ENCODE measurements at places on chromosomes 12 and 14.

- no peak for DNase-seq
These were observed 450.5 kb upstream of the FAR2 start for GRCh38 chr12:28698553-28698952.

- no peak for DNase-seq
These were observed 251.0 kb upstream of the SFSWAP start for GRCh38 chr12:131459773-131460365.

GRCh38 chr12:62533087-62533754, 66.6 kb downstream of the MON2 start:
- no peak for DNase-seq

DNA sequence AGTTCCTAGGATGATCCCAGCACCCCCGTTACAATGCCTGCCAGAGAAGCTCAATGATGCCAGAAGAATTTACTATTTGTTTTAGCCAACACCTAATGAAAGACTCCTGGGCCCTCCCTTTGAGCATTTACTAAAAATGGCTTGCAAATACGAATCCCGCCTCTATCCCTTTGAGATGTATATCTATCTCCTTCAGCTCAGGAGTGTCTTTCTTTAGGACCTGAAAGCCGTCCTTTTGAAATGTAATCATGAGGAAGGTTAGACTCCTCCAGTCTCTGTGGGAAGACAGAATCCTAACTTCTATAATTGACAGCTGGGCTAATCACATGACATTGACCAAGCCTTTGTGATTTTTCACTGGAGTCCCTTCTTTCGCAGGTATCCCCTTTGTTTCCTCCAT, 19.2 kb upstream of the DYNC1H1 start:
- no peak for DNase-seq

- DNase-seq, result no peak
These were observed 53.4 kb upstream of the ANO4 start for GRCh38 chr12:100741084-100741711.

- DNase-seq, result no peak
These were observed 21.1 kb downstream of the BRI3BP start for GRCh38 chr12:125014526-125014925.

- DNase-seq, result no peak
These were observed 3.7 kb downstream of the TAS2R42 start for GRCh38 chr12:11183011-11183410.

GRCh38 chr12:26143291-26143690, 18.5 kb upstream of the BHLHE41 start:
- no peak for DNase-seq

DNA sequence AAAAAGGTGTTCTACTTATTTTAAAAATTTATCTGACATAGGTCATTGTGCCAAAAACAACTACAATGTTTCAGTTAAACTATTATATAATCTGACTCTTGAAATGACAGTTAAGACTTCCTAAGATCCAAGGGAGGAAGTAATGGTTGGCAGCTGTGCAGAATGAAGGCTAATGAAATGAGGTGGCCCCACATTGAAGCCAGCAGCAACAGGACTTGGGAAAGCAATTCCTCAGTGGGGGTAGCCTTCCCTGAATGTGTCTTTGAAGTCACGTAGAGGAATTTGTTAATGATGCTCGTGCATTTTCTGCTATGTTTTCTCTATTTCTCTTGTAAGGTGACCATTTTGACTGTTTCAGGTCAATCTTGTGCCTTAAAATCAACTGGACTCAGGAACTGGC, 162.4 kb upstream of the DAAM1 start:
- DNase-seq, result no peak

- no peak for DNase-seq
These were observed 23.1 kb downstream of the VASH1 start for GRCh38 chr14:76784266-76784874.

- no peak for DNase-seq
These were observed 921 bp downstream of the RAD51B start for GRCh38 chr14:67820428-67820971.

DNA sequence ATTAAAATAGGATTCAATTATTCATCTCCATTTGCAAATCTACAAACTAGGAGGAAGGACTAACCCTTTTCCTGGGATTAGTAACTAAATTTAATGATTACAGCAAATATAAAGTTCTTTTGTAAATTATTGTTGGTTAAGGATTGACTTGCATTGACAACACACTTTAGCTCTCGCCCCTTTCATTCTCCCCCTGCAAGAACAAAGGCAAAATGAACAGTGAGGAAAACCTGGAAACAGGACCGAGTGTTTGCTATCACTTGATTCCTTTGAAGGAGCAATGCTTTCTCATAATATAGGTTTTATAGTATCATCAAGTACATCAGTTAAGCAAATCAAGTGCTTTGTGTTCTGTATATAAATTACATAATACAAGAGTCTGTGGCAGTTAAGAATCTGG, 7.4 kb upstream of the COX16 start:
- DNase-seq, result no peak

DNA sequence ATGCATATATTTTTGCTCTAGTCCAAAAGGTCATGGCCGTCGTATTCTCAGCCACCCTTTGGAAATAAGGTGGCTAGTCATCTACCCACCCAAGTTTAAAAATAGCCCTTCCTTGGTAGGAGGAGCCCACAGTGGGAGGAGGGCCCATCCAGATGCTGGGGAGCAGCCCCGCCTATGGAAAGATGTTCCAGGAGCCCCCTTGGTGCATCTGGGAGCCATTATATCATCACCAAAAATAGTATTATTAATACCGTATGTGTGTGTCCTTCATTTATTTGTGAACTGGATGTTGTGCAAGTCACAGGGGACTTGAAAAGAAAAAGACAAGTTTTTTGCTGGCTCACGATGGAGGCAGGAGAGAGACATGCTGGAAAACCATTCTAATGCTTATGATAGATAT, 34.0 kb downstream of the EMP1 start:
- no peak for DNase-seq

DNA sequence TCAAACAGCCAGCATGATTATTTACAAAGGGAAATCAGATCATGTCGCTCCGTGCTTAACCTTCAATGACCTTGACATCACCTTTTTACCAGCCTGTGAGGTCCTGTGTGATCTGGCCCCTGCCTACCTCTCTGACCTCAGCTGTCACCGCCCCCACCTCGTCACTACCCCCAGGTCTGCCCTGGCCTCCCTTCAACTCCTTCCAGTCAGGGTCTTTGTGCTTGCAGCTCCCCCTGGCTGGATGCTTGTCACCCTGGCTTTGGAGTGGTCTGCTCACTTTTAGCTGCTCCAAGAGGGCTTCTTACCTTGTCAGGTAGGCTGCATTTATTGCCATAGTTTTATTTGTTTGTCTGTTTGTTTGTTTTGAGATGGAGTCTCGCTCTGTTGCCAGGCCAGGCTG, 8.2 kb upstream of the MAX start:
- no peak for DNase-seq

GRCh38 chr12:104360983-104361707, 57.6 kb downstream of the EID3 start:
- DNase-seq, result no peak

DNA sequence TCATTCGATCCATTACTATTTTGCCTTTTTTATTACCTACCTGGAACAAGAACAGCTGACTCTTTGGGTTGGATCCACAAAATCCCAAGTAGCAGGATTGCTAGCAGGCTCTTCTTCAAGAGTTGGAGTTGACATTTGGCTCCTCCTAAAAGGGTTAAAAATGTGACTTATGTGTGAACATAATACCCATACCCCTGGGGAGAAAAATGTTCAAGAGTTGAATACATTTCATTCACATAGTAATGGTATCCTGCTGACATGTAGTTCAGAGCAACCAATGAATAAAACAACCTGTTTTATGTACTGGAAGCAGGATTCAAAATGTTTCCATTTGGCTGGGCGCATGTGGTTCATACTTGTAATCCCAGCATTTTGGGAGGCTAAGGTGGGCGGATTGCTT, 264.7 kb downstream of the MED13L start:
- DNase-seq, result no peak

DNA sequence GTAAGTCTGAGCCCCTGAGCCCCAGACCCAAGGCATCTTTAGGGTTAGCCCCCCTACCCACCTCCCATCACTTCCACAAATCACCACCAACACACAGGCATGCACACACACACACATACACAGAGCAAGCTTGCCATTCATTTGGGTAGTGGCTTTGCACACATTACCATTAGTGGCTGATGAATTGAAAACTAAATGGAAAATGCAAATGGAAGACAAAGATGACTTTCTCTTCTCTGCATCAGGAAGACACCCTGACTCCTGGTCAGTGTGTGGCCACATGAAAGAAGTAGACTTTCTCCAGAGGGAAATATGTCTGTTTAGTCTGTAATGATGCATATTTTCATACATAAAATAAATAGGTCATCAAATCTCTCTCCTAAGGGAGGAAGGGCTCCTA, 55.2 kb downstream of the CCDC60 start:
- no peak for DNase-seq

DNA sequence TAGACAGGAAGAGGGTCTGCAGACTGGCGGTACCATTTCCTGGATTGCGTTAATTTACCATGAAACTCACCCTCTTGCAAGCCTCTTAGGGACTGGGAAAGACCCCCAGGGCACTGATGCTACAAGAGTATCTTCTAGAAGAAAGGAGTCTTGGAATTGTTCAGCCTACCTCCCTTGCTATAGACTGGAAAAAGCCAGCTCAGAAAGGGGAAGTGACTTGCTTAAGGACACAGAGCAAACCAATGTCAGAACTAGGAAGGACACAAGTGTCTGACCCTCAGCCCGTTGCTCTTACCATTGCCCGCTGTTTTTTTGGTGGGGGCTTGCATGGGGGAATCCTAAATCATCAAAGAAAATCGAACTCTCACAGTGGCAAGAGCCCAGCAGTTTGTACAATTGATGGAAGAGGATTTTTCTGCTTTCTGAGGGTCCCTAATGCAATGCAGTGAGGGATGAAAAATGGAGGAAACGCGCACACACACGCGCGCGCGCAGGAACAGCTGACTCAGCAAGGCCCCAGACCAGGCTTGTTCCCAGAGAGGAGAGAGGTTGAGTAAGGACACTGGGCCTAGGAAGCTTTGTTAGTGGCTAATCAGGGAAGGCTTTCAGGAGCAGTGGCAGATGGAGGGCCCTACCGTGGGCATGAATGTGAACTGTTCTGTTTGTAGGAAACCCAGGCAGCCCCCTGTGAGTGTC, 50.9 kb downstream of the RIN3 start:
- no peak for DNase-seq

DNA sequence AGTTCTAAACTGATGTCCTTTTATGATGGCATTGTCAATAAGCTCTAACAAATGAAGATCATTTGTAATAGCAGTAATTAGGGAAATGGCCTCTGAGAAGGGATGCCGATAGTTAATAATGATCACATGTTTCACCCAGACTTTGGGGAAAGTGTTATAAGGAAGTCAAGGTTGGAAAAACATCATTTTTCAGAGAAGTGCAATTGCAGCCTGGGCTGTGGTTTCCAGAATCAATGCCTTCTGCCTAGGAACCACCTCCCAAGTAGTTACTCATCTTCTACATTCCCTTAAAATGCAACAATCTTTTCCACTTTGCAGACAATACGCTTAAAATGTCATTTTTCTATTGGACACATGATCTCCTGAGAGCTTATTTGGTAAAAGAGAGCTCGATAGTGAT, 879 bp downstream of the EDDM3A start:
- DNase-seq, result no peak

GRCh38 chr12:52876372-52876771, 27.6 kb upstream of the KRT78 start:
- DNase-seq, result no peak

GRCh38 chr12:2719392-2719791, 75.4 kb upstream of the FKBP4 start:
- no peak for DNase-seq

- DNase-seq, result no peak
These were observed 411 bp upstream of the DCAF4 start for GRCh38 chr14:72925815-72926291.

DNA sequence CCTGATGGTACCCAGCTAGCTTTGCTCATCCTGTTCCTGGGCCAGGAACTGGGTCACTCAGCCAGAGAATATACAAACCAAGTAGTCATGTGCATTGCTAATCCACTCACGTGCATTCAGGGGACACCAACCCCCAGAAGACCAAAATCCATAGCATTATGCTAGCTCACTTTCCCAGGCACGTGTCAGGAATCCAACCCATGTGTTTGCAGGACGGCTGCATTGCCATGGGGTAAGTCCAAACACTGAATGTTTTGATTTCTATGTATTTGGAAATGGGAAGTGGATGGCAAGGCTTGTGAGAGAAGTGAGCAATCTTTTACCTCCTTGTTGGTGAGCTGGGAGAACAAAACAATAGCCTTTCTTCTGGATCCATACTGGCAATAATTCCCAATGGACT, 87.1 kb upstream of the FOXN3 start:
- no peak for DNase-seq

DNA sequence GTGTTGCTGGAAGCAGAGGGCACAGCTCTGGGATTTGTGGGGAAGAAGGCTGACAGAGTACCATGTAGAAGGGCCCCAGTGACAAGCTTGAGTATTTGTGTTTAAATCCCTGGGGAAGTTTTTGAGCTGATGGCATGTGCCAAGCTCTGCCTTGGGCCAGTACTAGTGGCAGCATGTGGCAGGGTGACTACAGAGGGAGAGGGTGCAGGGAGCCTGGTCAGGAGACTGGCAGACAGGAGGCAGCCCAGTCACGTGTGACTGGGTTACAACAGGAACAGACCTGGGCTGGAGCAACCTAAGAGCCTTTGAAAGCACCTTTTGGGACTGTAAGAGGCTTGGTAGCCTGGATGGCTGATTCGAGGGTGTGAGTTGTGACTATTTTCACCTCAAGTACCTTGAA, 112.1 kb downstream of the TSPAN9 start:
- DNase-seq, result no peak

DNA sequence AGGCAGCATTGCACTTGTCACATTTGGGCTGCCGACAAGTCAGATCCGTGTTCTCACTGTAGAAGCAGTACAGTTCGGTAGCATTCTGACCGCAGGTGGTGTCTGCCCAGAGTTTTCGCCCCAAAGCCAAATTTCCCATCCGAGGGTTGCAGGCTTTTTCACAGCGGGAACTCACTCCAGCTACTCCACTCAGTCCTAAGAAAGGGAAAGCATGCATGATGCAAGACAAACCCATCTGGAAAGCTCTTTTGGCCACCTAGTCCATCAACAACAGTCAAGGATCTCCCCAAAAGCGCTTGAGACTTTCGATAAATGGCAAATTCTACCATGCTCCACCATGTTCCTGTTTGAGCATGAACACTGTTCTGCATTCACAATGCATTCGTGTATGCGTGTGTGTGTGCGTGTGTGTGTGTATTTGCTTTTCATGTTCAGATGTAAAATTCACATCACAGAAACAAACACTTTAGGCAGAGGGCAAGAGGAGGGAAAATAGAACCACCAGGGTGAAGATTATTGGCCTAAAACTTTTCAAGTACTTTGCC, 3.2 kb downstream of the NTN4 start:
- no peak for DNase-seq
